Cerebellar nuclear complex (tissue), 1 donor: ENCODE measurements at places on chromosomes 6 and 20.

DNA sequence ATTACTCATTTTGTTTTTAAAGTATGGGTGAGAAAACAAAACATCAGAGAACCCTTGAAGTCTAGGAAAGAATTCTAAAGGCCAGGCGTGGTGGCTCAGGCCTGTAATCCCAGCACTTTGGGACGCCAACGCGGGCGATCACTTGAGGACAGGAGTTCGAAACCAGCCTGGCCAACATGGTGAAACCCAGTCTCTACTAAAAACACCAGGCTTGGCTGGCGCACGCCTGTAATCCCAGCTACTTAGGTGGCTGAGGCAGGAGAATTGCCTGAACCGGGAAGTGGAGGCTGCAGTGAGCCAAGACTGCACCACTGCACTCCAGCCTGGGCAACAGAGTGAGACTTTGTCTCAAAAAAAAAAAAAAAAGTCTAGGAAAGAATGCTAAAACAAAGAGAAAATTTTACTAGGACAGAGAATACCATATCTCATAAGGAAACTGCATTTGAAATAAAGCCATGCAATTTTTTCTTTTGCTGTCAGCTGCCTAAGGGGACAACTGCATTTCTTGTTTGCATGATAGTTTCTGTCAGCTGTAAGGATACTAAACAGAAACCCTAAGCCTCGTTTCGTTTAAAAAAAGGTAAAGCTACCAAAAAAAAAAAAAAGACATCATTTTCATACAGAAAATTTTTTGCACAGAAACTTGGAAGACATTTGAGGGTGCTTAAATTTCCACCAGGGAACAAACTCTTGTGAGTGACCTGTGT is 32.1 kb downstream of the SMLR1 start:
- no peak for DNase-seq

DNA sequence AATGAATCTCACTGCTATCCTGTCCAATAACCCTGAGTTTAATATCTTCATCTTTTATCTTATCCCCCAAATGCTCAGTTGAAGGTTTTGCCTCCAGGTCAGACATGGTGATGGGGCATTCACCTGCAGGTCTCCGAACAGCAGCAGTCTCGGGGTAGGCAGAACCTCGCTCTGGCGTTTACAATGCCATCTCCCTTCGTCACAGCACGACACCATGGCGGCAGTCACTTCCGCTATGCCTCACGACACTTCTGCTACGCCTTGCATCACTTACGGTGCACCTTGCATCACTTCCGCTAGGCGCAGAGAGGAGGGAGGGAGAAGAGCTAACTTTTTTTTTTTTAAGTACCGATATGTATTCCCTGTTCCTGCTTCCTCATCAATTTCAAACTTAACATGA is 194.9 kb downstream of the BCAS1 start:
- DNase-seq: no peak

- DNase-seq: no peak
These were observed 72.9 kb downstream of the ATG5 start for GRCh38 chr6:106252687-106253086.

GRCh38 chr6:15218401-15218800 is 27.5 kb upstream of the JARID2 start:
- no peak for DNase-seq

DNA sequence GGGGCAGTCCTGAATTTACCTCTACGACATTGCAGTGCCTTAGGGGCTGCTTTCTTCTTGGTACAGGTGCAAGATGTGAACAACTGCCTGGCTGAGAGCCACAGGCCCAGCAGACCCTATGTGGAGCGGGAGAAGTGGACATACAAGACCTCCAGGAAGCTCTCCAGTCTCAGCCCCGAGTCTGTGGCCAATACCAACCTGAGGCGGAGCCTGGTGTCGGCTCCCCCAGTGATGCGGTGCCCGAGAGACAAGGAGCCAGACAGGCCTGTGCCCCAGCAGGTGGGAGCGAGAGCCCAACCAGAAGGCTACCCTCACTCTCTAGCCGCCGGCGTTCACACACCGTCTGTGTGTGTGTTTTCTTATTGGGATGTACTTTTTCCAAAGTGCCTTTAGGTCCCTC is 59.6 kb downstream of the EFCAB8 start:
- DNase-seq: no peak

DNA sequence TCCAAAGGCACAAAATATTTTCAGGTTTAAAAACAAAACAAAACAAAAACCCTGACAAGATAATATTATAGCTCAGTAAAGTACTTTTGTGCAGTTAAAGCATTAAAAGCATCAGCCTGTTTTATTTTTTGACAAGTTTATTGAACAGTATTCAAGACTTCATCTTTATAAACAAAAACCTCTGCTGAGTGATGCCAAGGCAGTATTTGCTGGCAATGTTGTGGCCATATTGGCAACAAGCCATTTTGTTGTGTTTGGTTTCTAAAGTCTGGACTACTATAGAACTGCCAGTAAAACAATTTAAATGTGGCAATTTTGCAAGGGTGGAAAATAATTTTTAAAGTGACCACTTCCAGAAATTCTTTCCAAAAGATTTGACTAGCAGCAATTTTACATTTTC is 15.9 kb downstream of the CPNE1 start:
- DNase-seq: no peak

- no peak for DNase-seq
These were observed 47.6 kb upstream of the RNF24 start for GRCh38 chr20:4062721-4063606.

DNA sequence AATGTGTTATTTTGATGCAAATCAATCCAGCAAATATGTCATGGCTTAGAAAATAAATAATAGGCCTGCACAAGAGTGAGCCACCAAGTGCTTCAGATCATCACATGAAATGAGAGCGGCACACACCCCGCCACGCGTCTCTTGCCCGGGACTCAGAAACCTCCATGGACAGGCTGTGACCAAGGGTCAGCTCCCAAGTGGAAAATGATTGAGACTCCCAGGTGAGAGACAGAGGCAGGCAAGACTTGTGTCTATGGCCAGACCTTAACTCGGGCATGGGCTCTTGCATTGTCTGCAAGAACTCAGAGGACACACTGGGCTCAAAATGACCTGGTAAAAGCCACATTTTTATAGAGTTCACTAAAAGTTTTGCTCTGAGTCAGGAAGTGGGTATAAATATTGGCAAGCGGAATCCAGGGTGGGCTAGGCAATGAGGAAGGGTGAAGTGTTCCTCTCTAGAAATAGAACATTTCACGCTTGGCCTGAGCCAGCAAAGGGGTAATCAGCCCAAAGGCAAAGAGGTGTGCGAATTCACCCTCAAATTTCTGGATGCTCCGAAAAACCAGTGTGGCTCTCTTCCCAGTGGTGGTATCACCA is 30.7 kb upstream of the RIN2 start:
- no peak for DNase-seq

DNA sequence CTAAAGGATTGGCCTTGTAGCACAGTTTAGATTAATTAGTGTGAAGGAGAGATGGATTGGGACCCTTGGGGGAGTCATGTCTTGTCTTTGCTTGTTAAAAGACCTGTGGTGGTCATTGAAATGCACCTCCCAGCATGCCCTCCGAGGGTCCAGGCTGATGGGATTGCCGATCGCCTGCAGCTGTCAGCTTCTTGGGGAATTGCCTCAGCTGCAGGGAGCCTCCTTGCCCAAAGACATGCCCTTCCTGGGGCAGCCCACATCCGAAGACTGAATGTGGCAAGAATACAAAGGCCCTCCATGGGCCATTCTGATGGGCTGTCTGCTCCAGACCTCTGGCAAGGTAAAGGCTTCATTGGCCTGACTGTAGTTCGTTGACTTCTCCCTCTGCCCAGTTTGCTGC is 150.7 kb downstream of the FARS2 start:
- DNase-seq: no peak

DNA sequence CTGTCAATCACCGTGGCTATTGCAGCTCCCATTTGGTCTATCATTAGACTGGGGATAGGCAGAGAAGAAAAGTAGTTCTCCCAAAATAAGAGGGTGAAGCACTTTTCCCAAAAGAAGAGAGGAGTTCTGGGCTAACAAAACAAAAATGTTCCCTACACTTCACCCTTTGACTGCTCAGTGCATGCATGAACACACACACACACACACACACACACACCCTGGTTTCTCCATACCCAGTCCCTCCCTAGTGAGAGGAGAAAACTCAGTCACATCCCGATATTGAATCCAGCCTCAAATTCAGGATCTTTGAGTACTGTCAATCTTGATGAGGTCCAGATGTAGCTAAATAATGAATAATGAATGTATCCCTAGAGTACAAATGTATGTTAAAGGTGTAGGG is 4.6 kb upstream of the TBPL1 start:
- DNase-seq: no peak

DNA sequence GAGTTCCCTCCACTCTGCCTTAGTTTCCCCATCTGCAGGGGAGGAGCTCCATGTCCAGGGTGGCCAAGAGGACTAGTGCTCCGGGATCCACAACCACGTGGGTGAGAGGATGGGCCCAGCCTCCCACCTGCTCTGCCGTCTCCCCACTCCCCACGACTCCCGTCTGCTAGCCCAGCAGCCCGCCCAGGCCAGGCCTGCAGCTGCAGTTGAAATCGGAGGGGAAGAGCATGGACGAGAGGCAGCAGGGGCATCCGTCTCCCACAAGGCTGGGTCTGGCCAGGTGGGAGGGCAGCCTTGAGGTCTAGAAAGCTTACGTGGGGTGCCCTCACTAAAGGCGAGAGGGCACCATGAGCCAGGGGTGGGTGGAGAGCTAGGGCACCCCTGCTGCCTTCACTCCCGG is 8.6 kb downstream of the NOL4L start:
- no peak for DNase-seq

GRCh38 chr20:24653306-24653705 is 183.9 kb downstream of the SYNDIG1 start:
- DNase-seq: no peak

GRCh38 chr6:3438190-3439167 is 18.4 kb downstream of the SLC22A23 start:
- DNase-seq: no peak

DNA sequence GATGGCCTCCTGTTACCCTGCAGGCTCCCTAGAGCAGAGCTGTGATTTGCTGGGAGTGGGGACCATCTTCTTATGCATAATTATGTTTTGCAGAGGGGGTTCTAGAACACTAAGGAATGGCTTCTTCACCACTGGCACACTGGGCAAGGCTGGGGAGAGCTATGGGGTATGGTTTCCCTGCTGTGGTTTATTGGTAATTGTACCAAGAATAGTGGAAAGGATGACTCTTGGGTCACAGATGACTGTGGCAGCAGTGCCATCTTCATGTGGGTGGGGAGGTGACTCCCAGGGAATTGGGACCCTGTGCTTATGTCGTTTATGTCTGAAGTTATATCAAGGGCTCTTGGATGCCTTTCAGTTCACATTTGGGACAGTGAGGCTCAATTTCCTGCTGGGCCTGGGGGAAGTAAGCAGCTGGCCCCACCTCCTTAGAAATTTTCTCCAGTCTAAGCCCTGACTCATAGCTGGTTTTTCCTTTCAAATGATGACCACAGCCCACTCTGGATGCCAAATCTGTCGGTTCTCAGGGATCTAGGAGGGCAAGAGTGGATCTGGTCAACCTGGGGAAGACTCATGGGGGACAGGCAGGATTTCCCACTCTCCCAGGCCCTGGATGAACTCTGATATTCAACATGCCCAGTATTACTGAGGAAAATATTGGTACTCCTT is 230.8 kb downstream of the LRFN2 start:
- DNase-seq: no peak

DNA sequence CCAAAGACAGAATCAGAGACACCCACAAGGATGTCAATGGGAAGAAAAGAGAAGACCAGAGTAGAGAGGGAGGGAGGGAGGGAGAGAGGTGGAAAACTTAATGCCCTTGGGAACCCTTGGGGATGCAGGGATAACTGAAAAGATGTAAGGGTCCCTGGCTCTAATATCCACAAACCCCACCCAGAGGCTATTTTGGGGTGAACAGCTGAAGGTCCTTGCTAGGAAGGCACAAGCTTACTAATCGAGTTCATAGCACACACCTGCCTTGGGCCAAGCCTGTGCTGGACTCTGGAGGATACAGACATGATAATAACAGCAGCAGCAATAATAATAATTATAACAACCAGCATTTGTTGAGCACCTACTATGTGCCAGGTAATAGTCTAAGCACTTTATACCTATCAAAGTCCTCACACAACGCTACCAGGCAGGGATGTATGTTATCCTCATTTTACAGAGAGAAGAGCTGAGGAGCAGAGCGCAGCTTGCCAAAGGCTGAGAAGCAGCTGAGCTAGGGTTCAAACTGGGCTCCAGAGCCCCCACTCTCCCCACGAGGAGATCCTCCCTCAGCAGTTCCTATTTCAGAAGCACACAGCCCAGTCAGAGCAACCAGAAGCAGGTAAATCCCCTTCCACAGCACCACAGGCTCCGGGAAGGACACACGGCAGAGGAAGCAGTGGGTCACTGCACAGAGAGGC is 174.2 kb downstream of the ANKRD60 start:
- DNase-seq: no peak

- DNase-seq: peak; percentile 38
These were observed 17.4 kb upstream of the RAB32 start for GRCh38 chr6:146526192-146526591.

- no peak for DNase-seq
These were observed at the start of gene EDN1 for GRCh38 chr6:12289933-12290820. TSS of gene EDN1 (plus strand) at chr6:12290361. CDS start at chr6:12290630, 269 bp downstream.

GRCh38 chr20:25399037-25399430 is 8.4 kb upstream of the ABHD12 start:
- DNase-seq: no peak

DNA sequence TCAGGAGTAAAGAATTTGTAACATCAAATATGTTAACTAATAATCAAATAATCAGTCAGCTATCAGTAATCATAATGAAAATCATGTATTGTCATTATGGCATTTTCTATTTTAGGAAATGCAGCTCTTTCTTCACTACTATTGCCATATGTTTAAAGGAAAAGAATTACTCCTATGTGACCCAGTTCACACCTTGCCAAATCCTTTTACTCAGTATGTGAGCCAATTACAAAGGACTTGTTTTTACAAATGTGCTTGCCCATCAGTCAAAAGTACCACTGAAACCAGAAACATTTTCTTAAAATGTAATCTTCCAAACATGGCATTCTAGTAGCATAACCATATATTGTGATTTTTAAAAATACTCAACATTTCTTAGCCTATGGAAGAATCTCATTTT is 63.6 kb downstream of the NCOA7 start:
- DNase-seq: no peak

- no peak for DNase-seq
These were observed 176.6 kb downstream of the MRPL14 start for GRCh38 chr6:43950731-43951062.

GRCh38 chr6:21109391-21110178 is 484.0 kb upstream of the SOX4 start:
- DNase-seq: no peak

- DNase-seq: no peak
These were observed 124.6 kb downstream of the EYA2 start for GRCh38 chr20:47019121-47019824.
